ENCODE measurements at places on chromosomes 2 and 18.

GRCh38 chr2:223969856-223970255 is 12.6 kb downstream of the MRPL44 start:
- no peak for DNase-seq

DNA sequence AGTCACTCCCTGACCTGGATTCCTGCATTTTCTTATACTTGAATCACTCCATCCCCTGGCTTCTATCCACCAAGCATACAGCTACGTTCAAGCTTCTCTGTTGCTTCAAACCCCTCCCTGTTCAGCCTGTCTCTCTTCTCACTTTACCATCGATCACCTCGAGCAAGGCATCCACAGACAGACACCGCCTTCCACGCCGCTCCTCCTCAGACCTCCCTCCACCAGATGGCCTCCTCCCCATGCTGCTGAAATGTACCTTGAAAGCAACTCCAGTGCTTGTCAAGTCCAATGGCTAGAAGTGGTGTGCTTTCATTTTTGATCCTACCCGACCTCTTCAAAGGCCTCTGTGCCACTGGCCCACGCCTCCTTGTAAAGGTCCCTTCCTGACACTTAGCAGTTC is 131.3 kb upstream of the ACAA2 start:
- DNase-seq, result peak; percentile 25

DNA sequence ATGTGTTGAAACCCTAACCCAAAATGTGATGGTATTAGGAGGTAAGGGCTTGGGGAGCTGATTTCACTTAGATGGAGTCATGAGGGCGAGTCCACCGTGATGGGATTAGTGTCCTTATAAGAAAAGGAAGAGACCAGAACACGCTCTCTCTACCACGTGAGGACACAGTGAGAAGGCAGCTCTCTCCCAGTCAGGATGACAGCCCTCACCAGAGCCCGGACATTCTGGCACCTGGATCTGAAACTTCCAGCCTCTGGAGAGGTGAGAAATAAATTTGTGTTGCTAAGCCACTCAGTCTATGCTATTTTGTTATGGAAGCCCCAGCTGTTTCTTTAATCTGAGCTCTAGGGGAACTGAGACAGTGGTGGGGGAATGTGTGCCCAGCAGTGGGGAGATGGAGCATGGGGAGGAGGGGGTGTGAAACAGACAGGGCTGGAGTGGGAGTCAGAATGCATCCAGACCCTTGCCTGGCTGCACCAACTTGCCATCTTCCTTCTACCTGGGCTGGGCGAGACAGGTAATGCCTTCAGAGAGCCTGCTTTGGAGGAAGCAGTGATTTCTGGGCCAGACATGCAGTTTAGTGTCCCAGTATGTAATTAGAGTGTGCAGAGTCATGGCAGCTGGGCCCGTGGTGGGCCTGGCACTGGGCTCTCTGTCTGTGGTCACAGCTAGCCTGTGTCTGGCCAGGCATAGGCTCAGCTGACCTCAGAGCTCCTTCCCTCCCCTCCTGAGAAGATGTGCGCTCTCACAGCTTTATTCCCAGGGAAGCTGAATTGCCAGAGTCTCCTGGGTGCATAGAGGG is 38.1 kb downstream of the RHOB start:
- DNase-seq, result no peak

DNA sequence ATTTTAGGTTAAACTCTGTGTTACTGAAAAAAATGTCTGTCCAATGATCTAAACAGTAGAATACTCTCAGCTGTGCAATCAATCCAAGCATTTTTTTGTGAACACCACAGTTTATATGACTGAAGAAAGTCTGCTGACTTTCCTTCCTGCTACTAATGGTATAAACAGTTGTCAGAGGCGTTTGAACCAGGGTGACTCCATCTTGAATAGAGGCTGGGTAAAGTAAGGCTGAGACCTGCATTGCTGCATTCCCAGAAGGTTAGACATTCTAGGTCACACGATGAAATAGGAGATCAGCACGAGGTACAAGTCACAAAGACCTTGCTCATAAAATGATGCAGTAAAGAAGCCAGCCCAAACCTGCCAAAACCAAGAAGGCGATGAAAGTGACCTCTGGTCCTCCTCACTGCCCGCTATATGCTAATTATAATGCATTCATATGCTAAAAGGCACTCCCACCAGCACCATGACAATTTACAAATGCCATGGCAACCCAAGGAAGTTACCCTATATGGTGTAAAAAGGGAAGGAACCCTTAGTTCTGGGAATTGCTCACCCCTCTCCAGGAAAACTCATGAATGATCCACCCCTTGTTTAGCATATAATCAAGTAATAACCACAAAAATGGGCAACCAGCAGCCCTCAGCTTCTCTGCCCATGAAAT is 31.3 kb downstream of the POU3F3 start:
- DNase-seq, result no peak

GRCh38 chr2:147855977-147856376 is 11.1 kb downstream of the ACVR2A start:
- no peak for DNase-seq
